ENCODE measurements at places on chromosomes 2 and 18. TPM values are rescaled to one million over a fixed set of nuclear protein-coding genes. Genes with fewer than 3 reads are reported as not detected.
A peak's percentile ranks its signal among the peaks of the same experiment; 100 is the strongest.

- no peaks in the 10 kb centered on the region for H3K36me3 ChIP-seq
- DNase-seq = no peak
- H3K27ac ChIP-seq = no peak overlapping the region
- peaks cover 6% of the 10 kb centered on the region for H3K27me3 ChIP-seq
Observed at GRCh38 chr2:74873678-74874640, 40.0 kb downstream of the HK2 start.

DNA sequence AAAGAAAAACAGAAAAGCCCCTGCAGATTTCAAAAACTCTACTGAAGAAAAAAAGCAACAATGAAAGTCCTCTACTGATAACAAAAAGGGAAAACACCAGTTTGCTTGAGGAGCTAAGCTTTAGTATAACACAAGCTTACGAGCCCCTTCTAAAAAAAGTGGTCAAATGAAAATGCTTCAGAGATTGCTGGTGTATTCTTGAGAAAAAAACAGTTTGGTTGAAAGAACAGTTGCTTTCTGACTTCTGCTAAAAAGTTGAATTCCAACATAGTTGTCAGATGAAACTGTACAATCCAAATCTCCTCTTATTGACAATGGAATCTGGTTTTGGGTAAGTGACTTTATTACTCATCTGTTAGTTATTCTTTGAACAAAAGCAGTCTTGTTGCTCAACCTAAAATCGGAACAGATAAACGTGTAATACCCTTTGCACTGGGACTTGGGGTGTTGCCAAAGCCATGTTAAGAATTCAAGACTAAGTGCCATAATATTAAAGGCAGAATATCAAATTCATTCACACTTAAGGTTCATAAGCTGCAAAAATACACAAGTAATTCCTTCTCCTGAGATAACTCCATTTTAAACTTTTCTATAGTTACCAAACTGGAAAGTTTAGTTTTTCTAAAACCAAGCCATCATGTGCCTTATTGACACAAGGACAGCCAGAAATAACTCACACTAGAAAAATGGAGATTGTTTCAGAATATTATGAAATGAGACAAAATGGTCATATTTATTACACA lies 45.3 kb upstream of the SPAG16 start:
- H3K27me3 ChIP-seq = no peaks in the 10 kb centered on the region
- DNase-seq = no peak
- no peak overlapping the region for H3K4me3 ChIP-seq

DNA sequence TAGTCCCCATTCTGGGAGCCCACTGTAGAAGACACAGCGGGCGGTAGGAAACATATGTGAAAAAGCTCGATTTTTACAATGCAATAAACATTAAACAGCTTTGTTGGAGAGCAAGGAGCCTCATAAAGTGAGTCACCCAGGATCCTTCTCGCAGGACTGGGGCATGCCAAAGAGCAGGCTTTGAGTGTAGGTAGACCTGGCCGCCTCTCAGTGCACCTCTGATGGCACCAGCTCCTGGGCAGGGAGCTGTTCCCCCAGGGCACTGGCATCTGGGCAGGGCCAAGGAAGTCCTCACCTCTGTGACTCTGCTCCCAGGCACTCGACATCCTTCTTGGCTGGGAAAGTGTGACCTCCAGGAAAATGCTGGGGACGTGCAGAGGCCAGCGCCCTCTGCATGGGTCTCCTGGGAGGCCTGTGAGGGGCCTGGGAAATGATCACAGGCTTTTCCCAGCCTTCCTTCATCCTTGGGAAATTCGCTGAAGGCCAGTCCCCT lies 94.2 kb downstream of the POLR1A start:
- DNase-seq = peak; percentile 14
- no peak overlapping the region for H3K4me3 ChIP-seq
- H3K36me3 ChIP-seq = no peaks in the 10 kb centered on the region
- no peak overlapping the region for H3K27ac ChIP-seq
- no peaks in the 10 kb centered on the region for H3K27me3 ChIP-seq
- peaks cover 4% of the 10 kb centered on the region for H3K4me1 ChIP-seq

DNA sequence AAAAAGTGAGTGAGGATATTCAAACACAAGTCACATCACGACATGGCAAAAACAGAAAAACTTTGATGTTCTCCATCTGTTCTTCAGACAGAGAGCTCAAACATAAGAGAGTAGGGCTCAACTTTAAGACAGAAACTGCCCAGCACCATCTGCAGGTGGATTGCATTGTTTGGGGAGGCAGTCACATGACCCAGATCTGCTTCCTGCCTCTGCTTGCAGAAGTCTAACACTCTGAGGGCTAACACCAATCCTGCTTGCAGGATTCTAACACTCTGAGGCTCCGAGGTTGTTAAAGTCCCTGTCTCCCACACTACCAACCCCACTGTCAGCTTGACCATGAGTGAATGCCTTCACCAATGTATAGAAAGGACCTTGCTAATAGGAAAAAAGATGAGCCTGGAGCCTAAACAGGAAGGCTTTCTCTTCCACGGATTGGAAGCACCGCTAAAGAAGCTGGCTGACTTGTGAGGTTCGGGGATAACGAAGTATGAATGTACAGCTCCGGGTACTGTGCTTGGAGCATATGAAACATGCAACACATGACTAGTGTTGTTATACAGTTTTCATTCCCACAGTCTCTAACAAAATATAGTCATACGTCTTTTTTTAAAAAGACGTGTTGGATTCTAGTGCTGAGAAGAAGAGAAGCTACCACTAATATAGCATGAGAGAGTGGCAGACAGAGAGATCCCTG lies 176.6 kb upstream of the CREB1 start:
- DNase-seq = no peak
- H3K27me3 ChIP-seq = no peaks in the 10 kb centered on the region
- H3K27ac ChIP-seq = no peak overlapping the region
- no peaks in the 10 kb centered on the region for H3K4me1 ChIP-seq
- no peak overlapping the region for H3K4me3 ChIP-seq
- H3K36me3 ChIP-seq = no peaks in the 10 kb centered on the region

- H3K27ac ChIP-seq = no peak overlapping the region
- no peak for DNase-seq
- no peak overlapping the region for H3K4me3 ChIP-seq
Observed at GRCh38 chr2:460861-461260, 173.0 kb upstream of the ALKAL2 start.

DNA sequence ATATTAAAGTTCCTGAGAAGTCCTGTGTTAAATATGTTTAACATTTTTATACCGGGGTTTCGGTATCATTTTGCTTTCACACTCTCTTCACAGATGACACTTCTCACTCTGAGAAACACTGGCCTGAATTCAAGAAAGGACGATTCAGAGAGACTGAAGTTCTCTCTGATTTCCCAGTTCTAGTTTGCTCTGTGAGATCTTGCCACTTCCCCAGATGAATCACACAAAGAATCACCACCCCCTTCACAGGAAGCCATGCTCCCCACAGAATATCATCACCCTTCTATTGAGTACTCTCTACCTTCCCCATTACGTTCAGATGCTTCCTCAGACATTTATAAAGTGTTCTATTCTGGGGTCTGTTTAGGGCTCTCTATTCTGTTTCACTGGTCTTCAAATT lies 16.1 kb upstream of the CD207 start:
- H3K27ac ChIP-seq = no peak overlapping the region
- H3K4me1 ChIP-seq = no peaks in the 10 kb centered on the region
- H3K36me3 ChIP-seq = no peaks in the 10 kb centered on the region
- DNase-seq = no peak
- peaks cover 3% of the 10 kb centered on the region for H3K27me3 ChIP-seq
- H3K4me3 ChIP-seq = no peak overlapping the region

Gene FHOD3
- 10.5 TPM for polyA plus RNA-seq

Gene ASAP2
- polyA plus RNA-seq = 20.0 TPM

Gene SERPINB4
- not detected for polyA plus RNA-seq

Gene CHRNG
- polyA plus RNA-seq = 0.21 TPM

Gene CTLA4
- polyA plus RNA-seq = 0.33 TPM

Gene PAPOLG
- 12.8 TPM for polyA plus RNA-seq
